ENCODE measurements at places on chromosomes 16 and 17.

DNA sequence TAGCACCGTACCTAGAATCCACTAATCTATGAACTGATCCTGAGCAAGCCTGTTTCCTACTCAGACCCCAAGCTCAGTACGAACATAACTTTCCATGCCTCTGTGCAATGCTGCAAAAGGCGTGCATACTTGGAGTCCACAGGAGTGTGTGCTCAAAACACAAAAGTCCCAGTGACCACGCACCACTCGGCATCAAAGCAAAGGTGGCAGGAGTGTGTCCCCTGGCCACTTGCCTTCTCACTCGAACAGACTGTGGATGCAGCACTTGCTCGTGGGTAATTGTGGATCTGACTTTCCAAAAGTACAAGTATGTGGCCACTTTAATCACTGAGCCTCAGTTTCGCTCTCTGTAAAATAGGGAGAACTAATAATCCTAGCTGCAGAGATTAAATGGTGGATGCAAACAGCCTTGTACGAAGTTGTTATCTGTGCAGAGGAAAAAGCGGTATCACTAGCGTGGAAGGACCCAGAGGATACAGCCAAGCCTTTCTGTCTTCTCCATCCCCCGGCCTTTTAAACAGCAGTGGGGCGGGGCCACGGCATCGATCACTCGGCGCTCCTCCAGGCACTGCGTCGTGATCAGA is 311 bp upstream of the KDM8 start:
- DNase-seq = no peak

GRCh38 chr17:55758171-55758570 is 7.3 kb downstream of the PCTP start:
- DNase-seq = no peak

DNA sequence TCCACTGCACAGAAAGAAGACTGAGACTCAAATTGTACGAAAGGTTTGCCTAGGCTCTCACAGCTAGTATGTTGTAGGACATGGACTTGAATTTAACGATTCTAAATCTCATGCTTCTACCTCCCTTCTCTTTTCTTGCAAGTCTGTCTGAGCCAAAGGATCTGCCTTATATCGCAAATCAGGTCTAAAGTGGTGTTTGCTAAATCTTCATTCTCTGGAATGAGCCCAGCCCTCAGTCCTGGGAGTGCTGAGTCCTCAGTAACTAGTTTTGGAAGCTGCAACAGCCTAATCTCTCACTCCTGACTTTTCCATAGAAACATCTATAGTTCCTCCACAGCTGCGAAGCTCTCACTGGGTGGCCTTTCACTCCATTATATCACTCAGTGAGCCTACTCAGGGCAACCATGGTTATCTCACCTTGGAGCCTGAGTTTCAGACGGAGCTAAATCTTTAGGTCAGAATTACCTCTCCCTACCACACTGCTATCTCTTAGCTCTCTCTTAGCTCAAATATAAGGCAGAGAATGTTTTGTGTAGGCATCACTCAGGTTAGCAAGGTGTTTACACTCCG is 575.5 kb upstream of the C16orf82 start:
- no peak for DNase-seq

DNA sequence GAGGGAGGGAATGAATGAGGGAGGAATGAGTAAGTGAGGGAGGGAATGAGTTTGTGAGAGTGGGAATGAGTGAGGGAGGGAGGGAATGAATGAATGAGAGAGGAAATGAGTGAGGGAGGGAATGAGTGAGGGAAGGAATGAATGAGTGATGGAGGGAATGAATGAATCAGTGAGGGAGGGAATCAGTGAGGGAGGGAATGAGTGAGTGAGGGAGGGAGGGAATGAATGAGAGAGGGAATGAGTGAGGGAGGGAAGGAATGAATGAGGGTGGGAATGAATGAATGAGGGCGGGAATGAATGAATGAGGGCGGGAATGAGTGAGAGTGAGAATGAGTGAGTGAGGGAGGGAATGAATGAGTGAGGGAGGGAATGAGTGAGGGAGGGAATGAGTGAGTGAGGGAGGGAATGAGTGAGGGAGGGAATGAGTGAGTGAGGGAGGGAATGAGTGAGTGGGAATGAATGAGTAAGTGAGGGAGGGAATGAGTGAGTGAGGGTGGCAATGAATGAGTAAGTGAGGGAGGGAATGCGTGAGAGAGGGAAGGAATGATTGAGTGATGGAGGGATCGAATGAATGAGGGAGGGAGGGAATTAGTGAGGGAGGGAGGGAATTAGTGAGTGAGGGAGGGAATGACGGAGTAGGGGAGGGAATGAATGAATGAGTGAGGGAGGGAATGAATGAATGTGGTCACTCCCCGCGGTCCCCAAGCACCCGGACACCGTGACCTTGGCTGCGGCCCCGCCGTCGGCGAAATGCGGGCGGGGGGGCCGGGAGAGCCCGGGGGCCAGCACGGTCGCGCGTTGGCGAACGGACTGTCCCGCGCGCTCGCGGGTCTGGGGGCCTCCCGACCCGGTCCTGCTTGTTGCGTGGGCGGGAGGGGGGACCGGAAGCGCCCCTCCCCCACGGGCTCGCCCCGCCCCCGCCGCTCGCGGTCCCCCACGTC is 1.1 kb upstream of the UBE2I start:
- peak; percentile 58 for DNase-seq

- peak; percentile 13 for DNase-seq
These were observed 16.1 kb downstream of the TEKT5 start for GRCh38 chr16:10678655-10679054.

DNA sequence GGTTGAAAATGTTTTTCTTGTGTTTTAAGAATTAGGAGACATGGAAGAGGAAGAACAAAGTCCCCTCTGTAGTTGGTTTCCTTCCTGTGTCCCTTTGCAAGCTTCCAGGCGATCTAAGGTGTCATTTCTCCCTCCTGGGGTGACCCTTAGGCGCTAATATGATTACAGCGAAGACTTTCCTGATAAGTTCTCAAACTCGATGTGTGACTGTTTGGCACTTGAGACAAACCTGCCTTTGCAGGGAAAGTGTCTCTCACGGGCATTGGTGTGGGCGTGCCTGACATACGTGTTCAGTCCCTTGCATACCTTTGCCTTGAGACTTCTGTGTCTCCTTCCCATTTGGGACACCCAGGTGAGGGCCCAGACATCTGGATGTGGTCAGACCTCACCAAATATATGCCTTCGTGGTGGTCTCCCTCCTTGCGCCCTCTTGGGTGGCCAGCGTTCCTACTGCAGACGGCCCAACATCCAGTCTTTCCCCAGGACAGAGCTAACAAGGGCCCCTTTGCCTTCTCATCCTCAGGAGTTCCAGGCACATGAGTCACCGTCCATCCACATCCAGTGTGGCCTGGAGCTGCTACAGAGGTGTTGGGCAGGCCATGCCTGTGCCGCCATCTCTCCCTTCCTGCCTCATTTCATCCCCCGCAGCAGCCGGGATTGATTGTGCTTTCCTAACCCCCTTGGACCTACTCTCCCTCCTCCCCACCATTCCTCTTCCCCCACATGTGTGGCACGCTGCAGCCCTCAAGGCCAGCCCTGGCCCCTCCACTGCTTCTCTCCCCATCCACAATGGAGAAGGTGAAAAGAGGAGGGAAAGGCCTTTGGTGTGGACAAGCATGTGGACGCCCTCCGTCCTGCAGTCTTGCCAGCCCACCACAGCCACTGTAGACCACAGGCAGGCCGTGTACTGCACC is 3.1 kb upstream of the JPT2 start:
- DNase-seq = no peak

DNA sequence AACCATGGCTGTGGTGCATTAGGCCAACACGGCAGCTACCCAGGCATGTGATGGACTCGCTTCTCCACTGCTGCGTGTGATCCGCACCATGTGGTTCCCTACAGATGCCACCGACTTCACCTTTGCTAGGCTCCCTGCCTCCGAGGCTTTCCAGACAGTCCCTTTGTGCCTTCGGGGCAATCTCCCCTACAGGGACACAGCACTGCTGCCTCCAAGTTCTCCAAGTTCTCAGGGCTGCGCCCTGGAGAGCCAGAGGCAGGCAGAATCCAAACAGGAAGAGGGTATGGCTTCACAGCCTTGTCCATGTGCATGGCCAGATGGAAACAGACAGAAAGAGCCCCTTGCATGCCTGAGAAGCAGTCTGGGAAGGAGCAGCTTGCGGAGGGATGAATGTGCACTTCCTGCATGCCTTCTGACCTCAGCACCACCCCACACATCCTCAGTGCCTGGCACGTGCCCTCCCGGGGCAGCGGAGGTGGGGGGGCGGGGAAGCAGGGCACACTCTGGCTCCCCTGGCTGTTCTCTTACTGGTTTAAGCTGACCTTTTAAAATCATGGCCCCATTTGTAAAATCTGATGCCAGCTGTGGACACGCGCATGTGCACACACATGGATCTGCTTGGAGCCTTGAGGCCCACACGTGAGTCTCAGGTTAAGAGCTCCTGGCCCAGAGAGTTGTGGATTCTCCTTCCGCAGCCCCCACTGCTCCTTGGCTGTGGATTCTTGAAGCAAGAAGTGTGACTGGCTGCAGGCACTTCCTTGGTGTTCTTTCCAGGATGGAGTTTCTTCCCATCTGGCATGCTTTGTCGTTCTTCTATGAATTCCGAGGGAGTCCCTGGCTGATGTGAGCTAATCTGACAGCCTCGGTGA is 55.3 kb upstream of the MTSS2 start:
- DNase-seq = peak; percentile 4

DNA sequence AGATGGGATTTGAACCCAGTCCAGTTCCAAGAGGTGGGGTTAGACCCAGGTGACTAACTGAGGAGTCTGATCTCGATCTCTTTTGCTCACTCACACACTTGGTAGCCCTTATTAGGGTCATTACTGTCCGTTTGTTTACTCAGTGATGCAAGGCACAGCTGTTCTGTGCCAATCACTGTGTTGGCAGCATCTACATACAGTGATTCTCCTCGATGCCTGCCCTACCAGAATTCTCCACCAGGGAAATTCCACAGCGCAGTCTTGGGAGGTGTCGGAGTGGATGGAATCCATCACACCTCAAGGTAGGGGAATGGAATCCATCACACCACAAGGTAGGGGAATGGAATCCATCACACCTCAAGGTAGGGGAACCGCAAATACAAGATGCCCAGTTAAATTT is 279.6 kb downstream of the MAF start:
- DNase-seq = no peak

DNA sequence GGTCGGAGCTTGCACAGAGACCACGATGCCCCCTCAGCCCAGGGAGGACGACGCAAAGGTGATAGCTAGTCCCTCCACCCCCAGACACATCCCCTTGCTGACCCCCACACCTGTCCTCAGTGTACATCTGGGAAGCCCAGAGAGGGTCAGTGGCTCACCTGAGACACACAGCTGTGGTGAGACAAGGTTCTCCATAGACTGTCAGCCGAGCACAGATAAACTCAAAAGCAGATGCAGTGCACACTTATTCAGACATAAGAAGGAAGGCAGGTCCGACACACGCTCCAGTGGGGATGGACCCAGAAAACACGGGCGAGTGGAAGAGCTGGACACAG is 19.6 kb downstream of the CBFA2T3 start:
- no peak for DNase-seq

- no peak for DNase-seq
These were observed at the start of gene PERCC1 for GRCh38 chr16:1430759-1431496. TSS of gene PERCC1 (plus strand) at chr16:1431078. CDS start at chr16:1432594, 1,516 bp downstream.

DNA sequence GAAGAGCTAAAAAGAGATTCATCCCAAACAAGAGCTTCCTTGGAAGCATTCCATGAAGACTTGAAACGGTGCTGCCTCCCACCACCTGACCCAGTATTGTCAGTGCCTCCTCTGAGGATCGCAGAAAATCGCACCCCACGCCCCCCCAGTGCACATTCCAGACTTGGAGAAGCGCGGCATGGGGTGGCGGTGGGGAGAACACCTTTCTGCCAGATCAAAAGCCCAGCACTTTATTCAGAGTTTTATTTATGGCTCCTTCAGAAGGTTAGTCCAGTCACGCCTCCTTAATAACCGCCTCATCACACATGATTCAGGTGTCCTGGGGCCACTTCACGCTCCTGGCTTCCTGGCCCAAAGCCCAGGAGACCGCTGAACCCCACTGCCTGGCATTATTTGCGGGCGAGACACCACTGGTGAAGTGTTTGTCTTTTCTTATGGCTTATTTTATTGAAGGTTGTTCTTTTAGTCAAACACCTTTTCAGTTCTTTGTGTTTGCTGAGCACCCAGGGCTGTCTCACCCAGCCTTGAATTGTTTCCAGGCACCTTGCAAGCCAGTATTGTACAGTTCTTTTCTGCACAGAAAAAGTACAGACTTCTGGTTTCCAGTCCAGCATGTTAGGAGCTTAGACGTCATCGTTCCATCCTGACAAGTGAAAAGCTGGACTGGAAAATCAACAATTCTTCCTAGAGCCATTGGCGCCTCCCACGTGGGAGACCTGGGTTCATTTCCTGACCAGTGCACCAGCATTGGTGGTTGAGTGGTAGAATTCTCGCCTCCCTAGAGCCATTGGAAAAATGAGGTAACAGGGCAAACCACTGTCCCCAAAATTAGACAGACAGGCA is 79.6 kb upstream of the CACNG5 start:
- no peak for DNase-seq

GRCh38 chr16:27778171-27778925 is 228.4 kb downstream of the KATNIP start:
- no peak for DNase-seq

DNA sequence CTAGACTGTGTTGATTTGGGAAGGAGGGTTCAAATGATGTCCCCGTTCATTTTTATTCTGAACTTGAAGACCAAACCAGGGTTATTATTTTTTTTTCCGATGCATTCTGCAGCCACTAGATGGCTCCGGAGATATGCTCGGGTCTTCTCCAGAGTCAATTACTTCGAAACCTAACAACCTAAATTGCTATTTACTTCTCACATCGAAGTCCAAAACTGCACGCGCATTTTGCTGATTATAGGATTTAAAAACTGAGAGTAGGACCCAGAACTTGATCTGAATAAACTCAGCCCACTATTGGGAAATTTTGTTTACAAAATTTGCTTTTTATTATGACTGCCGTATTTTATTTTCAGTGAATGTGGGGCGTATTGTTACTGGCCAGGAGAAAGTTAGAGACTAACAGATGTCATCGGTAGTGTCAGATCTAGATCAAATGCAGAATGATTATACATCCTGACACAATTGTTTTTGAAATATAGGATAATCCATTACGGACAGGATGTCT is 263.8 kb downstream of the HS3ST3A1 start:
- DNase-seq = peak; percentile 43

DNA sequence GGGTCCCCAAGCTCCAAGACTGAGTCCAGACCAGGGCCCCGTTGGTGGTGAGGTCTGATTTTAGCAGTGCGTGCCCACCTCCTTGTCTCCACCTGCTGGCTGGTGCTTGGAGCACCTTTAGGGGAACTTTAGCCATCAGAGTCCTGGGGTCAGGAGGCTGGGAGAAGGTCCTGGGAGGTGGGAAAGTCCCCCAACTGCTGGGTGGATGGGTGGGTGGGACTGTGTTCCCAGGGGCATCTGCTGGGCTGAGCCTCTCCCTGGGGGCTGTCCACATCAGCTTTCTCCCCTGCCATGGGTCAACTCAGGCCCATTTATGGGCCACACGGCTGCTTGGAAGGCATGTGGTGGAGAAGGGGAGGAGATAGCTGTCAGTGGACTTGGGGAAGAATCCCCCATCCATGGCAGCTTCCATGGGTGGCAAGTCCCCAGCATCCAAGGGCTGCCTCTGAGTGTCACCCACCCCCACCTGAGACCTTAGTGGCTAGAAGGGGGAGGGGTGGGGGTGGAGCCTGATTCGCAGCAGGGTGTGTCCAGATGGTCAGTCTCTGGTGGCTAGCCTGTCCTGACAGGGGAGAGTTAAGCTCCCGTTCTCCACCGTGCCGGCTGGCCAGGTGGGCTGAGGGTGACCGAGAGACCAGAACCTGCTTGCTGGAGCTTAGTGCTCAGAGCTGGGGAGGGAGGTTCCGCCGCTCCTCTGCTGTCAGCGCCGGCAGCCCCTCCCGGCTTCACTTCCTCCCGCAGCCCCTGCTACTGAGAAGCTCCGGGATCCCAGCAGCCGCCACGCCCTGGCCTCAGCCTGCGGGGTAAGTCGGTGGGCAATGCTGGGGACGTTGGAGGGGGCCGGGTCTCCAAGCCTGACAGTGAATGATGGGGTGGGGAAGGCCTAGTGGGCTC is at the start of gene TRPV2:
TSS of gene TRPV2 (plus strand) at position 541 of the 894 bp plus-strand sequence. CDS start 2,098 bp downstream, outside the sequence.
- peak; percentile 40 for DNase-seq
